Activated CD4-positive, alpha-beta T cell treated with anti-CD3 and anti-CD28 coated beads for 1 hour (primary cell): ENCODE measurements at places on chromosomes 3 and 15.

- no peak for DNase-seq
Measured at GRCh38 chr15:66846811-66847210, 144.8 kb downstream of the SMAD6 start.

- no peak for DNase-seq
Measured at GRCh38 chr3:94561094-94561493, 498.2 kb downstream of the NSUN3 start.

GRCh38 chr3:5271372-5271683 lies 83.8 kb downstream of the EDEM1 start:
- DNase-seq, result no peak

DNA sequence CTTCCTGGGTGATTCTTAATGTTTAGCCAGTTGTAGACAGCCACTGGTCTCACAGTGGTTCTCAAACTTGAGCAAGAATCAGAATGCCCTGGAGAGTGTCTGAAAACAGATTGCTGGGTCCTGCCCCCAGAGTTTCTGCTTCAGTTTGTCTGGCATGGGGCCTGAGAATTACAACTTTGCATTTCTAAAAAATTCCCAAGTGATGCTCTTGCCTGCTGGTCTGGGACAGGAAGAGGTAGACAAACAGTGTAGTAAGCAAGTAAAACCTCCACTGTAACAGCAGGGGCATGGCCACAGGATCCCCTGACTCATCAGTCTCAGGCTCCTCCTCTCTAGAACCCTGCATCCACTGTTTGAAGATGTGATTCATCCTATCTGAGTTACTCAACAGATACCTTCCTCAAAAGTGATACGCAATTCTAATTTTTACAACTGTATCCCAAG lies 36.5 kb downstream of the DZIP1L start:
- DNase-seq, result no peak

- DNase-seq, result no peak
Measured at GRCh38 chr3:53016236-53016635, 29.6 kb downstream of the SFMBT1 start.

DNA sequence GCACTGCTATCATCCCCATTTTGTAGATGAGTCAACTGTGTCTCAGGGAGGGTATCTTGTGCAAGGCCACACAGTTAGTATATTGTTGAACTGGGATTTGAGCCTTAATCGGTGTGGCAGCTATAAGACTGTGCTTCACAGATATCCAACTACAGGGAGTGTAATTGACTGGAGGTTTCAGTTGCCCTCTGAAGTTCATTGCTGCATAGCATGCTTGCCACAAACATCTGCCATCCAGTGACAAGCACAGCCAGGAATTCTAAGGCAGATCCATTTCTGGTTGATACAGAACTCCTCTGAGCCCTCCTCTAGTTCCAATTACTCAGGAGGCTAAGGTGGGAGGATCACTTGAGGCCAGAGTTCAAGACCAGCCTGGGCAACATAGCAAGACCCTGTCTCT lies 16.4 kb downstream of the FSD2 start:
- DNase-seq, result no peak

DNA sequence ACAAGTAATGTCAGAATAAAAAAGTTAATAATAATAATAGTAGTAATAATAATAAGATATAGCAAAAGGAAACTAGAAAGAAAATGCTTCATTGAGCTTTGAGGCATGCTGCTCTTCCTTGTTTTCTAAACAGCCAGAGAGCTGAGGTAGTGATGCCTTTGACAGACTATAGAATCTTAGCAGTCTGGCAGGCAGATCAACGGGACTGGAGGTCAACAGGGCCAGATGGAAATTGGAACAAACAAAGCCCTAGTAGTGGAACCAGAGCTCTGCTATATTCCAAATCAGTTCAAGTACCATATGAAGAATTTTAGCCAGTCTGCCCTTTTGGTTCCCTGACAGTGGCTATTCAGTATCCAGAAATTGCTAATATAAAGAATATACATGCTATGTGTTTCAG lies 278.6 kb downstream of the NLGN1 start:
- DNase-seq, result no peak

DNA sequence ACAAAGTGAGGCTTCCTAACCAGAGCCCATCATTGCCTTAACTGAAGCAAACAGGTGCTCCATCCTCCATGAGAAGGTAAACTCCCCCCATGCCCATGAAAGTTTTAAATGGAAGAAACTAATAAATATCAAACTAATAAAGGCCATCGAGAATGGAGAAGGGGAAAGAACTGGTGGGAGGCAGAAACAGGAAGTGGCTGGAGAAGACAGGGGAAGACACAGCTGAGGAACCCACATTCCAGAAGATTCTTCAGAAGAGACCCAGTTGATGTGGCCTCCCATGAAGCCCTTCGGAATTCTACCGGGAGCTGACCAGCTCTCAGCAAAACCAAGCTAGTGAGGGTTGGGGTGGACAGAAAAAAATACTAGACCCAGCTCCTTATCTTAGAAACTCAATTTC lies 41.6 kb downstream of the SH3BP5 start:
- DNase-seq, result no peak

DNA sequence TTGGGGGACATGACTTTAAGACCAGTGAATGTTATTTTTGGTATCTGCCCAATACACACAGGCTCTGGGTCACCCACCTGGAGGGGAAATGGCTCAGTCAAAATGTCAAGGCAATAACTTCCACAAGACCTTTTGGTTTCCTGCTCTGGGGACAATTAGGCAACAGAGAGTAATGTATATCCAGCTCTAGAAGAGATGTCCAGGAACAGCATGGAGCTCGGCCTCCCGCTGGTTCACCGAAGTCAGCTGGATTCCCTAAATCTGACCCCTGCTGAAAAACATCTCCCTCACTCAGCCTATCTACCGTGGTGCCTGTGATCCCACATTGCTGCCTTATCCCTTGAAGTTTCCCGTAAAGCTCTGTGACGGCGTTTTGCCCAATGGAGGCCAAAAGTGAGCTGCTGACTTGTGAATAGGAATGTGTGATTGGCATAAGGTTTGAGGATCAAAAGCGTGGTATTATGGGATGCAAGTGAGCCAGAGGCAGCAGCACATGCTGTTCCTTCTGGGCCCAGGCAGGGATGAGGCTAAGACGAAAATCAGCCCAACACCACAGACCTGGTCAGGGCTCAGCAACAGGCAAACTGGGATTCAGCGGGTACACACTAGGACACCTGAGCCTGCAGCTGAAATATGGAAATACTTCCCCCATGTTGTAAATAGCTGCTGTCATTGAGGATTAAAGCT lies 47.2 kb upstream of the SLC6A11 start:
- no peak for DNase-seq

DNA sequence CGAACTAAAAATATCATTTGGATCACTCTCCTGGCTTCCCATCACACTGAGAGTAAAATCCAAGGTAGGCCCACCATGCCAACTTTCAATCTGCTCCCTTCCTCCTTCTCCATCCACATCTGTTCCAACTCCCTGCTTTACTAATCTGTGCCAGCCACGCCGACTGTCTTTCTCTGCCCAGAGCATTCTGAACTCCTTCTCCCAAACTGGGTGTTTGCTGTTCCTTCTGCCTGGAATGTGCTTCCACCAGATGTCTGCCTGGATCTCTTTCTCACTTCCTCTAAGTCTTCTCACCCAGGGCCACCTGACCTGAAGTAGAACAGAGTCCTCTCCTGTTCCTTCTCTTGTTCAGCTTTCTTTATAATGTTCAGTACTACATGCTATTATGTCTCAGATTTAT lies 5.6 kb upstream of the ARL8B start:
- no peak for DNase-seq

- no peak for DNase-seq
Measured at GRCh38 chr15:62219799-62220198, 54.7 kb upstream of the C2CD4B start.

DNA sequence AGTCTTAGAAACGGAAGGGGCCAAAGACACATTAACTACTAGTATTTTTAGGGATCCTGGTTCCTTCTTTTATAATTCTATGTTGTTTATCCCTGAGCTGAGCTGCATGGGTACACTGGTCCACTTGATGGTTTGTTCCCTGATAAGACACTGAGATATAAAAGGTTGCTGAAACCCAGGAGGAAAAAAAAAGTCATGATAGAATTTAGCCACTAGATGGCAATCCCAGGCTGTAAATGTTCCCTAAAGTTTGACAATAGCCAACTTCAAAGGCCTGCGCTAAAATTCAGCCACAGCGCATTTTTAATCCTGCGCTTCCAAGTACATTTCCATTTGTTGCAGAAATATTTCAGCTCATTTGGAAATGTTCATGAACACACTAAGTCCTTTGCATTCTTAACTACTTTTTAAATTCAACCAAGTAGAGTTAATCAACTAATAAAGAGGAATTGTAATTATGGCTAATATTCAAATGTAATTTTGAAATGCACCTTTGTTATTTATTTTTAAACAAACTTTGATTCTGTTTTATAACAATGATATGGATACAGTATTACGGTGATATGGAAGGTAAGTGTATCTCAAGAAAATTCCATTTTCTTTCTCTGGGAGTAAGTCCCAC lies 249.3 kb upstream of the FEZF2 start:
- no peak for DNase-seq

DNA sequence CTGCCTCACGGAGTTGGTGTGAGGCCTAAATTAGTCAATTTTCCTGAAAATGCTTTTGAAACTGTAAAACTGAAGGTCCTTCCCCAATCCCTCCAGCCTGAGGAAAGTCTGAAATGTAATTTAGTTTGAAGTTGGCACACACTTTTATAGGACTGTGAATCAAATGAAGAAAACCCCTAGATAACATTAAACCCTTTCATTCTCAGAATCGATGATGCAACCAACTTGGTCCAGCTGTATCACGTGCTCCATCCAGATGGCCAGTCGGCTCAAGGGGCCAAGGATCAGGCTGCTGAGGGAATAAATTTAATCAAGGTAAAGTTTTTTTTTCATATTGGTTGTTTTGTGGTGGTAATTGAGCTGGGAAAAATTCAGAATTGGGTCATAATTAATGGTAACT lies 11.7 kb downstream of the MRPS22 start:
- DNase-seq, result no peak

GRCh38 chr3:153513236-153513635 lies 351.2 kb downstream of the RAP2B start:
- DNase-seq, result no peak

- no peak for DNase-seq
Measured at GRCh38 chr15:56337084-56337725, 28.0 kb upstream of the TEX9 start.

GRCh38 chr3:134833453-134834163 lies 38.5 kb downstream of the EPHB1 start:
- no peak for DNase-seq

GRCh38 chr15:91253605-91254004 lies 153.5 kb downstream of the SV2B start:
- no peak for DNase-seq

DNA sequence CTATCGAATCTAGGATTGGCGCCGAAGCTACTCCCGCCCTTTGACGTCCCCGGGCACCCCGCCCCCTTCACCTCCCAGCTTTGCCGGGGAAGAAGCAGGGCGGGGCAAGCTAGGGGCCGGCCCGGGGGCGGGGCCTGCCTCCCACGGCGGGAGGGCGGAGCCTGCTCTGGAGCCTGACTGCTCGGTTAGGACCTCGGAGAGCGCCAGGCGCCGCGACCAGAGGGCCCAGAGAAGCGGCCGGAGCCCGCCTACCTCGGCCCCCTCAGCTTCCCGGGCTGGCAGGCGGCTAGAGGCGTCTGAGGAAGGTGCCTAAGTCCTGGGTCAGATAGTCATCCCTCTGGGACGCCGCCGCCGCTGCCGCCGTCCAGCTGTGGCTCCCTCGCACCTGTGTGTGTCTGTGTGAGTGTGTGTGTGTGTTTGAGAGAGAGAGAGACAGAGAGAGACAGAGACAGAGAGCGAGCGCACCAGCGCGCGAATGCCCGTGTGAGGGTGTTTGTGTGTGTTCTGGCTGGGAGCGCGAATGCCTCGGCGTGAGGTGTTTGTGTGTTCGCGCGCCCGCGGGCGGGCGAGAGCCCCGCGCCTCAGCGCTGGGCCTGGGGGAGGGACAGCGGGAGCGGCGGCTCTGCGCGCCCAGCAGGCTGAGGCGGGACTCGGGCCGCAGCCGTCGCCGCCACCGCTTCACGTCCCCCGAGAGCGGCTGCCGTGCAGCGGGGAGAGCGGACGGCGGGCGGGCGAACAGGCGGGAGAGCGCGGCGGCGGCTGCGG lies at the start of gene STXBP5L:
Gene STXBP5L, plus strand, starts transcription at position 176 of the 765 bp plus-strand sequence. CDS start 1,374 bp downstream, outside the sequence.
- DNase-seq, result peak; percentile 14

DNA sequence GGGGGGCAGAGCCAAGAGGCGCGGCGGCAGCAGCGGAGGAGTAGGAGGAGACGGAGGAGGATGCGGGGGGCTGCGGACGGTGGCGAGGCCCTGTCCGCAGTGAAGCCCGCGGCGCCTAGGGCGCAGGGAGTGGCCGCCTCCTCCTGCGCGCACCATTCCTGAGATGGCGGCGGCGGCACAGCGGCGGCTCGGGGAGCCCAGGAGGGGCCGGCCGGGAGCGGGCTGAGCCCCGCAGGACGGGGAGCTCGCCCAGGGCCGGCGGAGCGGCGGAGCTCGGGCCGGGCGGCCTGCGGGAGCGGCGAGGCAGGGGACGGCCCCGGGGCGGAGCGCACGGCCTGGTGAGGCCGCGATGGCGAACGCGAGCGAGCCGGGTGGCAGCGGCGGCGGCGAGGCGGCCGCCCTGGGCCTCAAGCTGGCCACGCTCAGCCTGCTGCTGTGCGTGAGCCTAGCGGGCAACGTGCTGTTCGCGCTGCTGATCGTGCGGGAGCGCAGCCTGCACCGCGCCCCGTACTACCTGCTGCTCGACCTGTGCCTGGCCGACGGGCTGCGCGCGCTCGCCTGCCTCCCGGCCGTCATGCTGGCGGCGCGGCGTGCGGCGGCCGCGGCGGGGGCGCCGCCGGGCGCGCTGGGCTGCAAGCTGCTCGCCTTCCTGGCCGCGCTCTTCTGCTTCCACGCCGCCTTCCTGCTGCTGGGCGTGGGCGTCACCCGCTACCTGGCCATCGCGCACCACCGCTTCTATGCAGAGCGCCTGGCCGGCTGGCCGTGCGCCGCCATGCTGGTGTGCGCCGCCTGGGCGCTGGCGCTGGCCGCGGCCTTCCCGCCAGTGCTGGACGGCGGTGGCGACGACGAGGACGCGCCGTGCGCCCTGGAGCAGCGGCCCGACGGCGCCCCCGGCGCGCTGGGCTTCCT lies at the start of gene GPR27:
Gene GPR27, plus strand, starts transcription at position 155 of the 909 bp plus-strand sequence. Its CDS starts 195 bp downstream, at position 350.
- no peak for DNase-seq

GRCh38 chr3:6791161-6791560 lies 69.8 kb upstream of the GRM7 start:
- DNase-seq, result no peak

DNA sequence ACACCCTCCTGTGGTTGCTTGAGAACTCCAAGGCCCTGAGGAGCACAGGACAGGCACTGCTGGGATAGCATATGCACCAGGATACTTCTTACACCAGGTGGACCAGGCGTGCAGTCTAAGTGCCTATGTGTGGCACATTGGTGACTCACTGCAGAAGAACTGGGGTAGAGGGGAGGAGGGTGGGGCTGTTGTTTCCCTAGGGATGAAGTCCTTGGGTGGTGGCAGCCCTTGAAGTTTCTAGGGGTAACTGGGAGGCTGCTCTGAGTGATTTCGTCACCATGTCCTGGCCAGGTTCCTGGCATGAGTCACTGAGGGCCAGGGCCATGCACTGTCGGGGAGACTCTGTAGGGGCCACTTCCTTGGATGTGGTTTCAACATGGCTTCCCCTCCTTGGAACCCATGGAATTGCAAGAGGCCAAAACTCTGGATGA lies 15.9 kb downstream of the MYZAP start:
- DNase-seq, result no peak
